Activated T-helper 17 cell treated with anti-CD3 and anti-CD28 coated beads, Interleukin-2, amount 50 U/mL, for 72 hours (primary cell): ENCODE measurements at places on chromosomes 4 and X.

DNA sequence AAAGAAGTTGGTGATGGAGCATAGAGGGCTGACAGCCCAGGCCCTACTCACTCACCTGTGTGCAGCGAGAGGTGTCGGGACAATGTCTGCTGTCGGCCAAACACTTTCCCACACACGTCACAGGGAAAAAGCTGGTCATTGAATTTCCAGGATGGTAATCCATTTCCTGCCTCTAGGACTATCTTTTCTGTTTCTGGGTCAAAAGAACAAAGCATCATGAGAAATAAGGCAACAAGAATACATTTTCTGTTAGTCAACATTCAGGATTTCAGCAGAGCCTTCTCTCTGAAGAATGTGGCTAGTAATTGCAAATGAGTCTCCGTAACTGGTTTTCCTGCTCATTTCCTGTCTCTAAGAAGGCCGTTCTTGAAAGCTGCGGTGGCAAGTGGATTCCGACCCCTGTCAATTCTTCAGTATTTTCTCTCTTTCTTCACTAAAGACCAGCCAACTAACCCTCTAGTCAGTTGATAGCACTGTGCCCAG is 99.4 kb downstream of the C4orf51 start:
- ATAC-seq = no peak

- ATAC-seq = no peak
Measured at GRCh38 chr4:66235876-66236275, 565.6 kb upstream of the EPHA5 start.

GRCh38 chr4:52263607-52264006 is 212.5 kb downstream of the SPATA18 start:
- no peak for ATAC-seq

DNA sequence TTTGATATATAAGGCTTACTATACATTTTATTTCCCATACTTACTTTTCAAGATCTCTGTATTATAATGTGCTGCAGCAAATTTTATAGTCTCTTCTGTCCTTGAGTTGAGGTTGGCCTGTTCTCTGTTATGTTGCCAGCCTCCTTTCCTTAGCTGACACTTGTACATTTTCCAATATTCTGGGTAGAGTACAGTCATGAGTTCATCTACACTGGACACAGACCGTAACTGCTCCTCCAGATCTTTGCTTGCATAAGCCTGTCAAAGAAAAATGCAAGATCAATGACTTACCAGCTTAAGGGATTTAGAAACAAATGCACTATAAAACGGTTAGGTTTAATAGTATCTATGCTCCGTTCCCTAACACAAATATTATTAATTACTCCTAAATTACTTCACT is 63.2 kb downstream of the VEGFC start:
- no peak for ATAC-seq

DNA sequence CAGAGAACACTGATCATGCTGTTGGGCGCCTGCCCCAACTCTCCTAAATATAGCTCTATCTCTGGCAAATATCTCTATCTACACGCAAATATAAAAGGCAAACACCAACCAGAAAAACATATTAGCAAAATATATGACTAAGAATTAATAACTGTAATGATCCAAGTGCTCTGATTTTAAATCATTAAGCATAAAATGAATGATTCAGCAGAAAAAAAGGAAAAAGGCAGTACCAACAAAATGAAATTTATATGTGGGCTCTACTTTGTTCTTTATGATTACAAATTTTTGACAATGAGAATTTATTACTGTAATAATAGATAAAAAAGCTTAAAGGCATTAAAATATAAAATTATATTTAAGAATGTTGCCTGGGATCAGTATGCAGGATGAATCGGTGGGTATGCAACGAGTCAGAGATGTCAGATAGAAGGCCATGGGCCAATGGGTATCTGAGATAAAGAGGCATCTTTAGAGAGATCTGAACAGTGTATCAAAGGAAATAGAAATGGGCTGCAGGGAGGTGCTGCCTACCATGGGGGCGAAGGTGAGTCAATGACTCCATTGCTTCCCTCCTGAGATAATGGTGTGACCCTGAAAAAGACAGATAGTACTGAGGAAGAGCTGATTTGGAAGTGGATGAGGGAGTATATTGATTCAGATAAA is 234.8 kb downstream of the SCFD2 start:
- ATAC-seq = peak; percentile 20

DNA sequence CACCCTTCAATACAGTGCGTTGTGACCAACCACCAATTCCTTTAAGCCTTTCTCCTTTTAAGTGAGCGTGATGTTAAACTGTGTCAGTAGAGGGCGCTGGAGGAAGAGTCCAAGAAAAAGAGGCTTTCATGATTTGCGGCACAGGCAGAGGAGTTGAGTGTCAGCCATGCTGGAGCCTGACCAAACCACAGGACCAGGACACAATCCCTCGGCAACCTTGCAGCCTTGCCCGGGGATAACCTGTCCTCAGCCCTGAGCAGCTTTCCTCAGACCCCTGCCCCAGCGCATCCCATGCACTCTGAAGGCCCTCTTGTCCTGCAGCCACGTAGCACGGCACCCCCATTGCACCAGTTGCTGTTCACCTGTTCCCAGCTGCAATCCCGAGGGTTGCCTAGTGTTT is 53.5 kb upstream of the SMIM31 start:
- no peak for ATAC-seq

DNA sequence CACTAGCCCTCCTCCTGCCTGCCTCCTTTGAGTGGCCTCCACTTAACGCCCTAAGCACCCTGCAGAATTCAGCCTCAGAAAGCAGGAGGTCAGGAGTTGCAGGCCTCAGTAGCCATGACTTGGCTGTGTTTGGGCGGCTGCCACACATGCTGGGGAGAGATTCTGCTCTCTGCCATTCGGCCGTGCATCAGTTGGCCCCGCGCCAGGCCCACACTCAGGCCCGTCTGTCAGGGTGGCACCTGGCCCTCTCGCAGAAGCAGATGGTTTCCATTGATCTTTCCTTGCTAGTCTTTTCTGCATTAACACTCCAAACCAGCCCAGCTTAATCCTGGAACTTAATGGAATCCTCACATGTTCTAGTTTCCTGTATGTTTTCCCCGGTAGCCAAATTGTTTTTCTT is 30.7 kb upstream of the ATP6AP2 start:
- ATAC-seq = no peak

DNA sequence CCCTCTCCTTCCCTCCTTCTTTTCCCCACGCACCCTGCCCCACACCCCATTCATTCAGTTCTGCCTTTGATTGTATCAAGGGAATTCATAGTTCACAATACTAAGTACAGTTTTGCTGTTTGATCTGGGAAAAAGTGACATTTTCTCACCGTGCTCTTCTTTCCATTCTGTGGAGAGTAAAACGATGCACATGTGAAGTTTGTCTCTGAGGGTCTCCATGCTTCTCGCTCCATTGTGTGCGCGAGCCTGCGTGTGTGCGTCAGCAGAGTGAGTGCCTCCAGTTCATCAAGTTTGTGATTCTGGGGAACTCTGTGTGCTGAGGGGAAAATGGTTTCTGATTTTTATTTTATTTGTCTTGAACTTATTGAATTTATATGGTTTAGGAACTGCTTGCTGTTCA is 1.9 kb downstream of the STK26 start:
- ATAC-seq = no peak

- ATAC-seq = no peak
Measured at GRCh38 chr4:54723220-54723619, 65.5 kb downstream of the KIT start.

DNA sequence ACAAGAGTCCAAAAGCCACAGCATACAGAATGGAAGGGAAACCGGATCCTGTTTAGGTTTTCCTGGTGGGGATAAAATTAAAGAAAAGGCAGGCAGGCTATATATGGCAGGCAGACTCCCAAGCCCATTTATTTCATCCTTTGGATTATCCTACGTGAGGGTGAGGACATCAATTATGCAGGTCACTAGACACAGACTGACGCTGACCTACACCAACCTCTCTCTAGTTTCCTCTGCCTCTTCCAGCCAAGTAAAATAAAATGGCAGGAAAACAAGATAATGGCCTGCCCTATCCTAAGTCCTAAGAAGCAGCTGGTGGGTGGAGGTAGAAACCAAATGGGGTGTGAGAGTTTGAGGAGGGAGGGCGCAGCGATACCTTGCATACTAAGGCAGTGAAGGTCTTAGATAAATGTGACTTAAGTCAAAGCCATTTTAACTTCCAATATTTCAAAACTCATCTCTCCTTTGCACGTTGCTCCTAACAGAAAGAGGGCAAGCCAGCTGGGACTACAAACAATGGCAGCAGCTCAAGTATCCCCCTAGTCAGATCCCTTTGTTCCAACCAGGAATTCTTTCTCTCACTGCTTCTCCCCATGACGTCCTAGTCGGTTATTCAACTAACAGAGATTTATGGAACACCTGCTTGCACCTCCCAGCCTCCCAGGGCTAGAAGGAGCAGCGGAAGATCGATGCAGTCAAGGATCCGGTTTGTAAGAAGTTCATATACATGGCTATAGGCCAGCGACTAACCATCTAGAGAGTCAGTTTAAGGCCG is 72.8 kb downstream of the IRF2 start:
- no peak for ATAC-seq

GRCh38 chr4:114361249-114361648 is 237.4 kb upstream of the UGT8 start:
- ATAC-seq = no peak

DNA sequence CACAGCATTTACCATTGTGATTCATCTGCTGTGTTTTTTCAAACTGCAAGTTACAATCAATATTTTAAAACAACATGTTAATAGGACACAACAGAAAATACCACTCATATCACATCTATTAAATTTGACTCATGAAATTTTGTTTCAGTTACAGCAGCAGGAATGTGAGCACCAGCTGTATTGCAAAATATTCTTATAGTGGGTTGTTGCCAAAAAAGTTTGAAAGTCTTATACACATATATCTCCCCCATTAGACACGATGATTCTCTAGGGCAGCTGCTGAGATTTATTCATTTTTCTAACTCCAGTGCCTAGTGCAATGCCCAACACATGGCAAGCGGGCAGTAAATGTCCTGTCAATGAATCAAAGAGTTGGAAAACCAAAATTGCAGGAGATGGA is 26.6 kb upstream of the NKX3-2 start:
- no peak for ATAC-seq

DNA sequence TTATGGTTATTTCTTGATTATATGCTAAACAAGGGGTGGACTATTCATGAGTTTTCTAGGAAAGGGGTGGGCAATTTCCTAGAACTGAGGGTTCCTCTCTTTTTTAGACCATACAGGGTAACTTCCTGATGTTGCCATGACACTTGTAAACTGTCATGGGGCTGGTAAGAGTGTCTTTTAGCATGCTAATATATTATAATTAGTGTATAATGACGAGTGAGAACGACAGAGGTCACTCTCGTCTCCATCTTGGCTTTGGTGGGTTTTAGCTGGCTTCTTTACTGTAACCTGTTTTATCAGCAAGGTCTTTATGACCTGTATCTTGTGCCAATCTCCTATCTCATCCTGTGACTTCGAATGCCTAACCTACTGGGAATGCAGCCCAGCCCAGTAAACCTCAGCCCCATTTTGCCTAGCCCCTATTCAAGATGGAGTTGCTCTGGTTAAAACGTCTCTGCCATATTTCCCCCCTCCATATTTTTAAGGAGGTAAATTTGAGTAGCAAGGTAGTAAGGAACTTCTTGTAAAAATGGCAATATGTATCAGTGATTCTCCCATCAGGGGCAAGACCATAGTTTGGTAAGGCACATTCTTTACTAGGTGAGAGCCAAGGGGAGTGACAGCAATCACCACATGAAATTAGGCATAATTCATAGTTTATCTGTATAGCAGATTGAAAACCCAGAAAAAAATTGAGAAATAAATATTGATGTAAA is 2.6 kb downstream of the CXCL2 start:
- ATAC-seq = no peak

- ATAC-seq = peak; percentile 43
Measured at GRCh38 chrX:118823263-118824172, at the start of gene ZCCHC12. TSS of gene ZCCHC12 (plus strand) at chrX:118823824. CDS start at chrX:118825245, 1,421 bp downstream.

DNA sequence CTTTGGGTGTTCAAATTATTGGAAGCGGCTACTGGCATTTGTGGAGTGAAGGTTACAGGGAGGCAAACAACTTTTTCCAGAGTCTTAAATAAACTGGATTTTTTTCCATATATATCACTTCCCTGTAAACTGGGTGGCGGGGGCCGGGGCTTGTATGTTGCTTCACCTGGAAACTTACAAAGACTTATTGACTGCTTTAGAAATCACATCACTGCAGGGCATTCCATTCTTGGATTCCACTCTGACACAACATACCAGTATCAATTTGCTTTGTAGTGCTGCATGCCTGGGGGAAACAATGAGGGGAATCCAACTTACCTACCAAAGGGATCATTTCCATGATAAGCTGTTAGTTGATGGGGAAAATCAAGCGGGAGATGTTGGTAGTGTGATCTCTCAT is 21.7 kb upstream of the FAM156A start:
- ATAC-seq = no peak

DNA sequence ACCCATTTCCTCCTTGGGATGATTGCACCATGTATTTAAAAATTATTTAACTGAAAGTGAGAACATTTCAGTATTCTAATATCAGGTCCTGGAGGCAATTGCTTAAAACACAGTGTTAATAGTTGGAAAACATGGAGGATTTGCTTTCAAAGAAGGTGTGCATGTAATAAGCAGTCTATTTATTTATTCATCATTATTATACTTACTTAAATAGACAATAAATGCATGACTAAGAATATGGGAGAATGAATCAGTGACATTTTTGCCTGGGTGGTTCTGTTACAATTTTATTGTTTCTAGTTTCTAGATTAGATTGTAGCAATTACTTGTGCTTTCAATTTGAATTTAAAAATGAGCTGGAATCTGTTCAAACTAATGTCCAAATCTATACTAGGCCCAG is 145.5 kb downstream of the AREG start:
- no peak for ATAC-seq

DNA sequence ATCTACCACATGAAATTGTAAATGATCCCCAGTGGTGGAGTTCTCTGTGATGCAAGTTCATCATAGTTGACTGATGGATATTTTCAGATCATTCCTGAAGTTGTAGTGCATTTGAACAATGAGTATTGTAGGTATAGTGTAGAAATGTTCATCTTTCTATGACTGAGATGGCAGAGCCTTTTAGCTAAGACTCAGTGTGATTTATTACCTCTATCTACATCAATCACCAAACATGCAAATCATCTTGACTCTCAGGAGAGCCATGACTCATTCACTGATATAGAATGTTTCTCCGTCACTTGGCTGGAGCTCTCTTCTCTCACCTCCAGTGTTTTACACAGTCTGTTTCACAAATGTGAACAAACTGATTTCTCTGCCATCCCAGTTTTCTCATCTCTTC is 392.6 kb downstream of the IL1RAPL1 start:
- no peak for ATAC-seq

DNA sequence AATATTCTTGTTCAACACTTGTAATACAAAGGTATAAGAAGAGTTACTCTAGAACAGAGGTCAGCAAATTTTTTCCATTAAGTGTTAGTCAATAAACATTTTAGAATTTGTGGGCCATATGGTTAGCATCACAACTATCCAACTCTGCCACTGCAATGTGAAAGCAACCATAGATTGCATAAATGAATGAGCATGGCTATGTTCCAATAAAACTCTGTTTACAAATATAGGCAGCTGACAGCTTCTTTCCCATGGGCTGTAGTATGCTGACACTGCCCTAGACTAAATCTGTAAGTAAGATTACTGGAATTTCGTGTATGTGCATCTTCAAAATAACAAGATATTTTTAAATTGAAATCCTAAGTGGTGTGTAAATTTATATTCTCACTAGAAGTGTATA is 73.7 kb downstream of the GABRA2 start:
- ATAC-seq = no peak
